ENCODE measurements at places on chromosomes 16 and 17.

DNA sequence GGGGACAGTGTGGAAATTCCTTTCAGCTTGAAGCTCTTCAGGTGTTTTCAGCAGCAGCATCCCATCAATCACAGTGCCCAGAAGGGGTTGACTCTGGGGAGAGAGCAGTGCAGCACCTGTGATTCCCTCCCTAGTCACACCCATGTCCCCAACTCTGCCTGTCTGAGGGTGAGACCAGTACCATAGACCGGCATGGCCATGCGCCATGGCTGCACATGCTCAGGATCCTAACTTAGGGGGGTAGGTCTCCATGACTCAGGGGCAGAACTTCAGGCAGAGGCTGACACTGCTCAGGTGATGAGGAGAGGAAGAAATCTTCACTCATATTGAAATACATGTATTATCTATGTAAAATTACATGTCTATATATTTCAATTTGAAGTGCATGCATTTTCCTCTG lies 19.9 kb downstream of the CES1 start:
- DNase-seq: no peak

DNA sequence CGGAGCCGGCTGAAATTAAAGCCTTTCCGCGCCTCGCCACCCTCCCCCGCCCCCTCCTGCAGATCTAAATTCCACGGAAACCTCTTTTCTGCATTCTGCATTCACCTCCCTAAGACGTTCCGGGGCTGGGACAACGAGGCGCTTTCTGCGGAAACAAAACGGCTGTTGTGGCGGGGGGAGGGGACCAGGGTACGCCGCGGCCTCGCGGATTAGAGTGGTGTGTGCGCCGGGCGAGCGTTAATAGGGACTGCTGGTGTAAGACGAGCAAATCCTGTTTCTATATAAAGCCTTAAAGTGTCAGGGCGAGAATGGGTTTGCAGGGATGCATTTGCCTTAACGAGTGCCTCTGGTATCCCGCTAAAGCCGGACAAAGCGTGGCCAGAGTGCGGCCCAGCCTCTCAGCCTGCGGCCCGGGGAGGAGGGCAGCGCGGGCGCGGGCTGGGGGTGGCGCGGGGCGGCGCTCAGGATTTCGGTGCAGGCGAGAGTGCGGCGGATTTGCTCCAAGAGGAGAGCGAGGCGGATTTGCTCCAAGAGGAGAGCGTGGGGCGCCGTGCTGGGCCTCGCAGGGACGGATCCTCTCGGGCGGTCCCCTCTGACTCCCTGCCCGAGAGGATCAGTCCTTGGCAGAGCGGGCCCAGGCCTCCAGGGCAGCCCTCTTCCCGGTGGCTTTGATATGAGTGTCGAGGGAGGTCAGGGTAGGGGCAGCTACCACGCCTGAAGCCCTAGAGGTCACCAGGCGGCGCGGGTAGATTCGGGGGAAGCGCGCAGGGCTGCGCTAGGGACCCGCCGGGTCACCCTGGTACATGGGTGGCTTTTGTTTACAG lies 5.1 kb downstream of the BAHCC1 start:
- no peak for DNase-seq

GRCh38 chr16:88634141-88634993 lies 4.0 kb upstream of the IL17C start:
- no peak for DNase-seq

DNA sequence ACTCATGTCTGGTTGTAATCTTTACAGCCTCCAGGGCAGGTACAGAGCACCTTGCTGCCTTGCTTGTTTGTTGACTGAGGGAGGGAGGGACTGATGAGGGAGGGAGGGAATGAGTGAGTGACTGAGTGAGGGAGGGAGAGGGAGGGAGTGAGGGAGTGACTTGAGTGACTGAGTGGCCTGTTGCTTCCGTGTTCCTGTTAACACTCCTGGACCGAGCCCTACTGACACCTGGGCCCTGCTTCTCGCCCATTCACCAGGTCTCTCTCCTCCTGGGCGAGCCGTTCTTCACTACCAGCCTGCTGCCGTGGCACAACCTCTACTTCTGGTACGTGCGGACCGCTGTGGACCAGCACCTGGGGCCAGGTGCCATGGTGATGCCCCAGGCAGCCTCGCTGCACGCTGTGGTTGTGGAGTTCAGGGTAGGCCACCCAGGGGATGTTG lies 41.2 kb downstream of the PRMT7 start:
- no peak for DNase-seq

DNA sequence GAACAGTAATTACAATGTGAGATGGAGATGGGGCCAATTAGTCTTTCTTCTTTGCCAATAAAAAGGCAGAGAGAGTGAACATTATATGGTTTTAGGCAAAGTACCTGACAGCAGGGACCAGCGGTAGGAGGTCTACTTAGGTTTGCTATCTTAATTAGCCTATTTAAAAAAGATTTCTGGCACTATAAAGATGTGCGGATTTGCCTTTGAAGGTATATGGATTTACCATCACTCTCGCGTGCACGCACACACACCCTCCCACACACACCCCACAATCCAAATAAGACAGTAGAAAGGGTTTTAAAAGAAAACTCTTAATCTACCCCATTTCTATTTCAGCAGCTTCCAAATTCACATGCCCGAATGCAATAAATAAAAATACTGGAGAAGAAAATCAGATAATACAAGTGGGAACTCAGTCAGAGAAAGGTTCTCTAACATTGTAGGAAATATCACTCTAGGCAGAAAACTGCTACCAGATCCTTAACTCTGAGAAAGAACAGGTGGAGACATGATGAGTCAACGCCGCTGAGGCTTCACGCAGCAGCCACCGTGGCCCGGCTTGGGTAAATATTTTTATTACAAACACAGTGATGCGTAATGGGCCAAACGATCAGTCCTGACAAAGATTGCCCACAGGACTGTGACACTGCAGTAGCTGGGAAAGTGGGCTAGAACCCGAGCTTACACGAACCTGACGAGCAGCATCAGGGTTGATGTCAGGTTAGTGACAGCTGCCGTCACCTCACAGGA lies 66.6 kb upstream of the AXIN2 start:
- DNase-seq: no peak

GRCh38 chr16:57367116-57367752 lies 5.1 kb upstream of the CX3CL1 start:
- DNase-seq: no peak

DNA sequence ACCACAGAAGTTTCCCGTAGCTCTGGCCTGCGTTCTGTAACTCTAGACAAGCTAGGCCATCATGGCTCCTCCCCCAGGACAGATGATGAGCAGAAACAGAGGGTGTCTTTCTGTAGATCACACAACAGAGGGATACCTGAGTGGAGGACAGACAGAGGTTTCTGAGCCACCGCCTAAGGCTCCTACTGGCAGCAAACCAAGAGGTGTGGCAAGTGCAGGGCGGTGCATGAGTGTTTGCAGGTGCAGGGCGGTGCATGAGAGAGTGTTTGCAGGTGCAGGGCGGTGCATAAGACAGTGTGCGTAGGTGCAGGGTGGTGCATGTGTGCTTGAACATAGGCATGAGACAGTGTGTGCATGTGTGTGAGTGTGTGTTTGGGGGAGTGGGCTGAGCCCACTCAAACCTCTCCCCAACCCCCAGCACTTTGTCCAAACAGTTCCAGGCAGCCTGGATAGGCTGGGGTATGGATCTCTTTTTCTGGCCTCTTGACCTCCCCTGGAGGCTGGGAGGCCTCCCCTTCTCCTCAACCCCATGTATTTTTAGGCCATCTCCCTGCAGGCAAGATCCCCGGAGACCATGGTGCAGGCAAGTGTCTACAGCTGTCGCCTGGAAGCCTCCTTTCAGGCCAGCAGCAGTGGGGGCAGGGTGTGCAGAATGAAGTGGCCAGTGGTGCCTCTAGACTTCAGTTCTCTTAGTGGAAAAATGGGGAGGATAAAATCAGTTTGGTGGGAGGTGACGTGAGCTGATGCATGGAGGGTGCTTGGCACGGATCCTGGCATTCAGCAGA lies 53.4 kb upstream of the CBX4 start:
- no peak for DNase-seq

DNA sequence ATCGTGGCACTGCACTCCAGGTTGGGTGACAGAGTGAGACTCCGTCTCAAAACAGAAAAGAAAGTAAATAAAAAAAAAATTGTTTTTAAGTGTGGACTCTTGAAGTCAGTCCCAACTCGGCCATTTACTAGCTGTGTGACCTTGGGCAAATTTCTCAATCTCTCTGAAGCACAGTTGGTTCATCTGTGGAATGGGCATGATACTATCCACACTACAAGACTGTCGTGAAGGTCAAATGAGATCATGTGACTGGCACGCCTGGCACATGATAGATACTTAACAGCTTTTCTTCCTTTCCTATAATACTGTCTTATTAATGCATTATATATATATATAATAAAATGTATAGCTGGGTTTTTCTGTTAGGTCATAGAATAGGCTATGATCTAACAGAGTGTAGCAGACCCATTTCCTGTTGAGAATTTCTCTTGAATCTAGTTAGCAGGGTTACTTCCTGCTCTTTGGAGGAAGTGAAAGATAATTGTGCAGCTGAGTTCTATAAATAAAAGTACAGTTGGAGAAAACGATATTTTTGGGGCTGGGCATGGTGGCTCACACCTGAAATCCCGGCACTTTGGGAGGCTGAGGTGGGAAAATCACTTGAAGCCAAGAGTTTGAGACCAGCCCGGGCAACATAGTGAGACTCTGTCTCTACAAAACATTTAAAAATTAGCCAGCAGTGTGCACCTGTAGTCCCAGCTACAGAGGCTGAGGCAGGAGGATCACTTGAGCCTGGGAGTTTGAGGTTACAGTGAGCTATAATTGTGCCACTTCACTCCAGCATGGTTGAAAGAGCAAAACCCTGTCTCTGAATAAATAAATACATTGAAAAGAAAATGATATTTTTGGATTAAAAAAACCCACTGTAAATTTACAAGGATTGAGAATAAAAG lies 7.3 kb downstream of the MILR1 start:
- no peak for DNase-seq

DNA sequence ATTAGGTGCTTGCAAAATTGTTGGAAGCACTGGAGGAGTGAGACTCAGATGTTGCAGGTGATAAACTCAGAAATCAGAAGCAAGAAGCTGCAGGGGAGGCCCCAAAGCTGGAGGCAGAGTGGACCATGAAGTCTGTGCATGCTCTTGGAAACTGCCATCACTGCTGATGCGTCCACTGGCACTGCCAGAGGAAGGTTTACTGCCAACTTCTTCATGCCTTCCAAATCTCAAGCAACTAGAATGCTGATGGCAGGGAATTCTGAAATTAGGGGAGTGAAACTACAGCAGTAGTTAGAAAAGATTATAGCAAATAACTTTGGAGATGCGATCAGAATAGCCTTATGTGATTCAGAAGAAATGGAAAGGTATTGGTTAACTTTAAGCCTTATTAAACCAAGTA lies 277.1 kb upstream of the SDK2 start:
- DNase-seq: no peak

DNA sequence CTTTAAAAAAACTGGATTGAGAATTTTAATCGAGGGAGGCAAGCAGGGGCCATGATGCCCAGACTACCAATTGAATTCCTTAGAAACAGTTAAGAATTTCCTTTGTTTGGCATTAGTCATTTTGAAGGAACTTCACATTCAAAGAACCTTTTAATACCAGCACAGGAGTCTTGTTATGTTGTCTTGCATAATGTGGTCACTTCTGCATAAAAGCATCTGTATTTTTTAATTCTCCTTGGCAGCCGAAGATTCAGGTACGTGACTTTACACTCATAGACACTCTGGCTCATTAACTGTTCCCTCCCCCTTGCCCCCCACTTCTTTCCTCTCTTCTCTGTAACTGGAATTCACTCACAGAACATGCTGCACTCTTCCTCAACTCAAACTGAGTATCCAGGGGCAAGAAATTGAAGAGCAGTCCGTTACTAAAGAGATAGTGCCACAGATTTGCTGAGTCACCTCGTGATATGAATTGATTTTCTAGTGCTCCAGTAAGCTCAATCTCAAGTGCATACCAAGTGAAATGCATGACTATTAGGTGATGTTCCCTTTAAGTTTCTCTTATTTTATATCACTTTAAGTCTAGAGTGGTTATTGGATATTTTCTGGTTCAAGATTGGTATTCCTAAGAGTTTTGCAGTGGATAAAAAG lies 572.2 kb upstream of the SOX9 start:
- DNase-seq: no peak

DNA sequence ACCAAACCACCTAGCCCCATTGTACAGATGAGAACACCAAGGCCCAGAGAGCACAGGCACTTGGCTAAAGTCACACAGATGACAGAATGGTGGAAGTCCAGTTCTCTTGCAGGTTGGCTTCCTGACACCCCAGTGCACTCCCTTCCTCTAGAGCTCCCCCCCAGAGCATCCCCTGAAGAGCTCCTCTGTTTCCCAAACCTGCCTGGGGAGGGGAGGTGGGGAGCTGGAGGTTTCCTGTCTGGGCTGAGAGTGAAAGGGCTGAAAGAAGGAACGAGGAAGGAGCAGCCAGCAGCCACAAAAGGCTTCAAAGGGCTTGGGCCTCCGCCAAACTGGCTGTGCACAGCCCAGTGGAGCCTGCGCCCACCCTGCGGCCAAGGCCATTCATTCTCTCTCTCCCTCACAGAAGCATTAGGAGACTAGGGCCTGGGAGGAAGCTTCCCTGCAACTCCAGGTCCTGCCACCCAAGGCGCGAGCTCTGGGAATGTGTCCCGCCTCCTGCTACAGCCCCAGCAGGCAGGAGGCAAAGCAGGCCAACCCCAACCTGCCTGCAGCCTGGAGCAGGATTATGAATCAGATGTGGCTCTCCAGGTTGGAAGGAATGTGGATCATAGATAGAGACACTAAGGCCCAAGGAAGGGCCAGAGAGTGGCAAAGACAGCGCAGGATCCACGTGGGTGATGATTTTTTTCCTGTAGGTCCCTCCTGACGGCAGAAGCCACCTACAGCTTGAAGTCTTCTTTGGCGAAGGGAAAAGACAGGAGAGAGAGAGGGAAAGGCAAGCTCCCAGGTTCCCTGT lies 913 bp downstream of the SLC13A5 start:
- DNase-seq: no peak

DNA sequence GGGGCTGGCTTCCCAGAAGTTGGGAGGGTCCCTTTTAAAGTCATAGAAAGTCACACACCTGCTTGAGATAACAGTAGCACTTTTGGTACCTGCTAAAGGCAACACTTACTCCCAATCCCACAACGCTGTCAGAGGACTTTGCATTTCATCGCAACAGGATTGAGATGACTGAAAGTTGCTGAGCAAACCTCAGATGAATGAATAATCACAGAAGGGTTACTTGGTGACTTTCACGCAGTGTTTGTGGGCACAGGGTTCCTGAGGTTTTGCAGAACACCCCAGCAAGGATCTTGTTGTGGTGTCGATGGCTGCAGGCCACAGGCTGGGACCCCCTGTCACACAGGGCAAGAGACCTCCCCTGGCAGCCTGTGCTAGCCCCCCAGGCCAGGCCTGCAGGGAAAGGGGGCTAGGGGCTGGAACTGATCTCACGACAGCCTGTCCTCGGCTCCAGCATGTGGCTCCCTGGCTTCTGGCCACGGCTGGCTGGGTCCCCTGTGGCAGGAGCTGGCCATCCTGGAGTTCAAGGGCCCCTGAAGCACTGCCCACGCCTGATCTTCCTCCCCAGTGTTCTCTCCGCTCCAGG lies 79.4 kb upstream of the CBX4 start:
- no peak for DNase-seq

- DNase-seq: no peak
Measured at GRCh38 chr16:3281222-3281820, 2.0 kb upstream of the ZNF263 start.

- DNase-seq: no peak
Measured at GRCh38 chr16:14004031-14004728, 66.9 kb upstream of the MRTFB start.

GRCh38 chr16:4064950-4065352 lies 51.3 kb downstream of the ADCY9 start:
- DNase-seq: peak; percentile 18

GRCh38 chr16:72224260-72224768 lies 52.4 kb upstream of the PMFBP1 start:
- no peak for DNase-seq

All from stimulated activated CD4-positive, alpha-beta T cell treated with anti-CD3 and anti-CD28 coated beads, TNF-alpha, amount 100 ng/mL, for 24 hours (primary cell).